ENCODE measurements at places on chromosomes 6 and 20.

DNA sequence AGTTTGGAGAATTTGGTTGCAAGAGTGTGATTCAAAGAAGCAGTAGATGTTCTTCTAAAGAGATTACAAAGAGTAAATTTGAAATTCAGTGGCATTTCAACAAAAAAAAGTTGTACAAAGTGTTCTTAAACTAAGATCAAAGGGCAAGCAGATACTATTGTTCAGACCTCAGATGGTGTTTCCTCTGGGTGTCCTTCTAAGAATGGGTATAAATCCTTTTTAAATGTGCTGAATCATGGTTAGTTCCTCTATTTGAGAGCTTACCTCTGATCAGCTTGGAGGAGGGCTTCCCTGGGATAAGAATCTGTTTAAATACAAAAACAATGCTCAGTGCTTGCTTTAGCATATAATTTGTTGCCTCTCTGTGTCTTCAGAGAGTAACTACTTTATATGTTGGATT lies 6.3 kb downstream of the BMP6 start:
- DNase-seq: no peak

DNA sequence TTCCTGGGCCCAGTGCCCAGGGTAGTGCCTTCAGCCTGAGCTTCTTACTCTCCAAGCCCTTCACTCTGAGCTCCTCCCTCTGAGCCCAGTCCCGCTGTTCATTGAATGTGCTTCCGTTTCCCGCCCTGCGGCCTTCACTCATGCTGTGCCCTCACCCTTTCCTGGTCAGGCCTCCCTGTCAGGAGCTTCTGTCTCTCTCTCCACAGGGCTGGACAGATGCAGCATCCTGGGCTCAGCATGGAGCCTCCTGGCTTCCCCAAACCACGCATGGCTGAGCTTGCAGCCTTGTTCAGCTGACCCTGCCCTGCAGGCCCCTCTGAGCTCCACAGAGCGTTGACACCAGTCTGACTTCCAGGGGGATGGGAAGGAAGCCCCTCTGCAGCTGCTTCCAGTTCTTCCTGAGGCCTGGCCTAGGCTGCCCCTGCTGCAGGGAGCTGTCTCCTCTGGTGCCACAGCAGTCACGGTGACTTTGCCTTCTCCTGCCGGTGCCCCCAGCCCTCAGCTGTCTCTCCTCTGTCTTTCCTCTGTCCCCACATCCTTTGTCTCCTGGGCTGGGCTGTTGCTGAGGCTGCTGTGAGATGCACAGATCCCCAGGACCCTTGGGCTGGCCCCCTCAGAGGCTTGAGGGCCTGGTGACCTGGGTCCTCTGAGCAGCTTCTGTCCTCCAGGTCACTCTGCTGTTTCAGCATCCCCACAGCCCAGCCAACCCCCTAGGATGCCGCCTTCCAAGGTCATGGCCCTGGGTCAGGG lies 7.9 kb upstream of the MYT1 start:
- no peak for DNase-seq

DNA sequence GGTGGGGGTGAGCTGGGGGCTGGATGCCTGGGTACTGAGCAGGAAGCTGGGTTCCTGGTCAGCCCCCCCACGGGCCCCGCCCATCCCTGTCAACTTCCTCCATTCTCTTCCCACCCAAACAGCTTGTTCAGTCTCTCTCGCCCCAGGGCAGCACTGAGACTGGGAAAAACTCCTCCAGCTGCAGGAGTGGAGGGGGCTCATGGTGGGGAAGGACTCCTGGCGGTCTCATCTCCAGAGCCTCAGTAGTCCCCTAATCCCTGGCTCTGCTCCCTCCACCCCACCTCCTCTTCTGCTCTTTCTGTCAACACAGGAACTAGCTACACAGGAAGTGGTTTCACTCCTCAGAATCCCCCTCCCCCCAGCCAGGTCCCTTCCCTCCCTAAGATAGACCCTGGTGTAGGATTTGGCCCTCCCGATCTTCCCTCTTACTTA lies at the start of gene GPSM3:
TSS of gene GPSM3 (minus strand) at position 36 of the 432 bp plus-strand sequence. CDS start 130 bp downstream, outside the sequence.
- DNase-seq: no peak

- no peak for DNase-seq
Measured at GRCh38 chr6:105097288-105097687, 82.5 kb downstream of the POPDC3 start.

DNA sequence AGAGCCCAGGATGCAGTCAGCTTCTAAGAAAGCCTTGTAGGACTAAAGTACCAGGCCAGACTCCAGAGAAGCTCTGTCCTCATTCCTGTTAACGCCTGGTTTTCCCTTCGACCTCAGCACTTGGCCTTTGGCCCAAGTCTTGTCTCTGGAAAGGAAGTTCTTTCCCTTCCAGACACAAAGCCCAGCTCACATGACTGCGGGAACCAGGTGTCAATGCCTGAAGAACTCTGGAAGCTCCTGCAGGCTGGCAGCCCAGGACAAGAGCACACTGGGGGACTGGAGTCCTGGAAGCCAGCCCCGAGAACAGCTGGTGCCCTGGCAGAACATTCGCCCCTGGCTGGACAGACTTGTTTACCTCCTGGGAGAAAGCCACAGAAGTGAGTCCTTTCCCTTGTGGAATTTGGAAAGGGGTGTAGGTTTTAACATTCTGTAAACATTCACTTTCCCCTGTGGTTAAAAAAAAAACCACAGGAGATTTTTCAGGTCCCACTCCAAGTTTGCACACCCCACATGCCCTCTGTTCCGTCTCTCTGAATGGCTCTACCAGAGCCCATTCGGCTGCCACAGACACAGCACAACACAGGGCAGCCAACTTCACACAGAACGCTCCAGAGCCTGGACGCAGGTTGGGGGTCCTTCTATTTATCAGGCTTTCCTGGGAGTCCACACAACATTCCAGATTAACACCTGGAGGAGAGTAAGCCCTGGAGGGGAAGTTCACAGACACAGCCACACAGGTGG lies 18.1 kb downstream of the ACSS1 start:
- DNase-seq: no peak

DNA sequence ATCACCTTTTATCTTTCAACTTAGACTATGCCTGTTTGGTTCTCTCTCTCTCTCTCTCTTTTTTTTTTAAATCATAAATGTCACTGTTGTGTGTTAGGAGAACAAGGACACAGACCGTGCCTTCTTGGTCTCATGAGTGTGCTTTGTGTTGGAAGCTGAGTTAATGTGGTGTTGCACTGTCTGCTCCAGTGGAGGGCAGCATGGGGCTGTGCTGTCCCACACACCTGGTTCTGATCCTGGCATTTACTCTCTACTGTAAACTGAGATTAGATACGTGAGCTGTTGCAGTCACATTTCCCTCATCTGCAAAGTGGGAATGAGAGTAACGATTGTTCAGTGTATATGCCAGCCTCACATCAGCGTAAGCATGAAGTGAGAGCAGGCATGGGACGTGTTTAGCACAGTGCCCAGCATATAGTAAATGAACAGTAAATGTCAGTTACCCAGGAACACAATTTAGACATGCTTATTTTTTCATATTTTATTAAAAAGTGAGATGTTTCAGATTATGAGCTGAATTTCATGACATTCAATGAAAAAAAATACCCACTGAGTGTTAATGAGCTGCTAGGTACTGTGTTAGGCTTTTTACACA lies 161.1 kb downstream of the FARS2 start:
- DNase-seq: no peak

DNA sequence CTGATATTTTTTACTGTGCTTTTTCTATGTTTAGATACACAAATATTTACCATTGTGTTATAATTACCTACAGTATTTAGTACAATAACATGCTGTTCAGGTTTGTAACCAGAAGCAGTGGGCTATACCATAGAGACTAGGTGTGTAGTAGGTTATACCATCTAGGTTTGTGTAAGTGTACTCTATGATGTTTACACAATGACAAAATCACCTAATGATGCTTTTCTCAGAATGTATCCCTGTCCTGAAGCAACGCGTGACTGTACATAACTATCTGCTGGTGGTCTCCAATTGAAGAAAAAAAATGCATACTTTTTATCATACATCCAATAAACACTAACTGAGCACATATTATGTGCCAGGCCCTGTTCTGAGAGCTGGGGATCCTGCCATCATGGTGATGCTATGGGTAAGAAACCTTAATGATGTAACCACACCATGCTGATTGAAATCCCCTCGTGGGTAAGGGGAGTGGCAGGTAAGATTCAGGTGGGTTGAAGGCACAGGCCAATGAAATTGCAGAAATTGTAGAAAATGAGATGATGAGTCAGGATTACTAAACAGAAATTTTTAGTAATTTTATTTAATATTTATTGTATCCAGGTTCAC lies 76.8 kb downstream of the FYN start:
- DNase-seq: no peak

DNA sequence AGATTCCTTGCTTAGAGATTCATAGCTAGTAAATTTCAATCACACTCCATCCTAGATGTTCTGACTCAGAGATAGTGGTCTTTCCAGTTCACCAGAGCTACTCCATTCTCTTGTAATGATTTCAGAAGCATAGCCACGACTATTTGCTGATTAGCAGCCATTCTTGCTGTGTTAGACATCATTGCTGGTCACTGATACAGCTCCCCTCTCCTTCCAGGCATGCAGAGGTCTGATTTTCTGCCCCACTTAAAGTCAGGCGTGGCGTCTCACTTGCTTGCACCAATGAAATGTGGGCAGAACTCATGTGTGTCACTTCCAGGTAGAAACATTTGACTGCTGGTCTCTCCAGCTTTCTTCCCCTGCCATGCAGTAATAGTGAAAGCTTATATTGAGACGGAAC lies 168.9 kb upstream of the JARID2 start:
- DNase-seq: no peak
